Hepatocyte (in vitro differentiated cells): ENCODE measurements at places on chromosomes 2 and 18. TPM values are rescaled to one million over a fixed set of nuclear protein-coding genes. Genes with fewer than 3 reads are reported as not detected.

- DNase-seq = peak; percentile 64
Measured at GRCh38 chr2:220228310-220229006, 601.0 kb downstream of the SLC4A3 start.

DNA sequence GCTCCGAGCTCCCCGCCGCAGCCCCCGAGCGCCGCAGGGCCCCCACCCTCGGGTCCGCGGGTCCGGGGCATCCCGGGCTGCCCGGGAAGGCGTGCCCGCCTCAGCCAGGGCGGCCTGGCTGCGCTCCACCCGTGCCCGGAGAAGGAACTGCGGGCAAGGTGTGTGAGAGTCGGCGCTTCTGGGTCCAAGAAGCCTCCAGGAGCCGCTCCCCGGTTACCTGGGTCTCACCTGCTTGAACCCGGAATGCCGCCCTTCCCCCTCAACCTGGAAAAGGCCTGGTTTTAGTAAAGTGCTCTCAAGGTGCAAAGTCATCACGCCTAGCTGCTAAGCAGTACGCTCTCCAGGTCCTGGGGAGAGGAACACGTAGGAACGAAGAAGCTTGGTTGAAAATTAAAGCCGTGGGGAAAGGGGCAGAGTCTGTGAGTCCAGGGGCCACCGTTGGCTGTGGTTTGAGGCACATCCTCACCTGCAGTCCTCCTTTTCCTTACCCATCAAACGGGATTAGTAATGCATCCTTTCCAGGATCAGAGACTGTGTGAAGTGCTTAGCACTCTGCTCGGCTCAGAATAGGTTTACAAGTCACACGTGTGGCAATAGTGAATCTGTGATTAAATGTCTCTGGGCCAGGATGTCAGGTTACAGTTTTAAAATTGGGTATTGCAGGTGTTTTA lies 1.2 kb downstream of the ASAP2 start:
- DNase-seq = peak; percentile 57

GRCh38 chr2:188399159-188399558 lies 107.5 kb downstream of the GULP1 start:
- DNase-seq = no peak

GRCh38 chr2:19937004-19937403 lies 35.2 kb upstream of the TTC32 start:
- no peak for DNase-seq

GRCh38 chr18:49028091-49028490 lies 77.3 kb upstream of the SMAD7 start:
- no peak for DNase-seq

- no peak for DNase-seq
Measured at GRCh38 chr18:41967680-41968079, 12.6 kb downstream of the PIK3C3 start.

SATB2 gene
- total RNA-seq = 7.7 and 8.7 TPM in 2 replicates

GRCh38 chr2:241768251-241768711 lies 8.3 kb upstream of the GAL3ST2 start:
- DNase-seq = no peak

- peak; percentile 37 for DNase-seq
Measured at GRCh38 chr2:129318581-129319421, 660.7 kb upstream of the RAB6C start.
